Fibroblast of upper back skin (primary cell): ENCODE measurements at places on chromosomes 1 and 21.

GRCh38 chr1:151547119-151547899 is 7.2 kb downstream of the TUFT1 start:
- DNase-seq = peak; percentile 97

GRCh38 chr1:107953556-107953955 is 11.4 kb downstream of the VAV3 start:
- DNase-seq = no peak

GRCh38 chr1:178575611-178576361 is 62.9 kb downstream of the TEX35 start:
- DNase-seq = no peak

GRCh38 chr1:228921481-228921880 is 186.2 kb downstream of the RHOU start:
- DNase-seq = no peak

GRCh38 chr1:29648798-29649188 is 412.5 kb downstream of the PTPRU start:
- DNase-seq = no peak

DNA sequence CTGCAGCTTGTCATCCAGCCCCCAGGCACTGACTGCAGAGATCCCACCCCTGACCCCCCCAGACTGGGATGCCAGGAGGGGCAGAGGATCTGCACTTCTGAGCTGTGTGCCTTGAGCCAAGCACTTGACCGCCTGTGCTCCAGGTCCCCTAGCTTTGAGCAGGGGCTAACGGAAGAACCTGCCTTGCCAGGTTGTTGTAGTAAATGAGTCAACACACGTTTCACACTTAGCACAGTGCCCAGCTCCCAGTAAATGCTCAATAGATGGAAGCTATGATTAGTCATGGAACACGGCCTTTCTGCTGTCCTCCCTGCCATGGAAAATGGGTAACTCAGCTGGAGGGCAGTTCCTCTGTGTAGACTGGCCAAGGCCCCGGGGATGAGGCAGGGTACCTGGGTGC is 24.1 kb downstream of the IFFO2 start:
- DNase-seq = no peak

- no peak for DNase-seq
Observed at GRCh38 chr1:84720221-84720780, 30.0 kb upstream of the SSX2IP start.

- DNase-seq = peak; percentile 42
Observed at GRCh38 chr1:159076438-159077119, at the start of gene AIM2. Gene AIM2, minus strand, starts transcription at chr1:159076766. Its CDS starts 3,267 bp downstream, at chr1:159073499.

DNA sequence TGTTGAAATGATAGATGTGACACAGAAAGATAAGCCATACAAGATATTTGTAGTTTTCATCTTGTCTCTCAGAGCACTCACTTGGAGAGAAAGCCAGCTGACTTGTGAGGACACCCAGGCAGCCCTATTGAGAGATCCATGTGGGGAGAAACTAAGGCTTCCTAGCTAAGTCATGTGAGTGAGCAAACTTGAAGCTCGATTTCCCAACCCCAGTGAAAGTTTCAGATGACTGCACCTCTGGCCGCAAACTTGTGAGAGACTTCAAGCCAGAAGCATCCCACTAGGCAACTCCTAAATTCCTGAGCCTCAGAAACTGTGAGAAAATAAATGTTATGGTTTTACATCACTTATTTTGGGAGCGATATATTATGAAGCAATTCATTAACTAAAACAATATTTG is 832.3 kb downstream of the LTN1 start:
- no peak for DNase-seq

DNA sequence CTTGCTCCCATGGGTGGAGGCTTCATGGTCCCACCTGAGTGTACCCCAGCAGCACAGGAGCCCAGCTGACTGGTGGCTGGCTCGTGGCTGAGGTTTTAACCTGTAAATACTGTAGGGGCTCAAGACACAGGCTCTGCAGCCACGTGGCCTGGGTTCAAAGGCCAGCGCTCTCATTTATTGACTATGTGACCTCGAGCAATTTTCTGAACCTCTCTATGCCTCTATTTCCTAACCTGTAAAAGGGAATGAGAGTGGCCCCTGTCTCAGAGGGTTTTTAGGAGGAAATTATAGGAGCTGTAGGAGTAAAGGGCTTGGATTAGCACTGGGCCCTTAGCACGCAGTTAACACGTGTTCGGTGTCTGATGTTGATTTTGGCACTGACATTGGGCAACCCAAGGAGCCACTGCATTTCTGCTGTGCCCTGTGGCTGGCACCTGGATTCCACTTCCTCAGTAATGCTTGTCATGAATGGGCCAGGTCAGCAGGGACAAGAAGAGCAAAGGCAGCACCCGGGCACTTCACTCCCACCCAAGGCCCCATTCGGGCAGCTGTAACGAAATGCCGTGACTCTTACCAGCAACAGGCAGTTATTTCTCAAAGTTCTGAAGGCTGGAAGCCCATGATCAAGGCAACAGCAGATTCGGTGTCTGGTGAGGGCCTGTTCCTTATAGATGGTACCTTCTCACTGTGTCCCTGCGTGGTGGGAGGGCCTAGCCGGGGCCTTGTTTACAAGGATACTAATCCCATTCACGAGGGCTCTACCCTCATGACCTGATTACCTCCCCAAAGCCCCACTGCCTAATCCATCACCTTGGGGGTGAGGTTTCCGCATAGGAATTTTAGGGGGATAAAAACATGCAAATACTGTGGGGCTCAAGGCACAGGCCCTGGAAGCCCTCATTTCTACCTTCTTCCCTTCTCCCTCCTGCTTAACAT is 25.2 kb downstream of the ARHGEF10L start:
- no peak for DNase-seq

DNA sequence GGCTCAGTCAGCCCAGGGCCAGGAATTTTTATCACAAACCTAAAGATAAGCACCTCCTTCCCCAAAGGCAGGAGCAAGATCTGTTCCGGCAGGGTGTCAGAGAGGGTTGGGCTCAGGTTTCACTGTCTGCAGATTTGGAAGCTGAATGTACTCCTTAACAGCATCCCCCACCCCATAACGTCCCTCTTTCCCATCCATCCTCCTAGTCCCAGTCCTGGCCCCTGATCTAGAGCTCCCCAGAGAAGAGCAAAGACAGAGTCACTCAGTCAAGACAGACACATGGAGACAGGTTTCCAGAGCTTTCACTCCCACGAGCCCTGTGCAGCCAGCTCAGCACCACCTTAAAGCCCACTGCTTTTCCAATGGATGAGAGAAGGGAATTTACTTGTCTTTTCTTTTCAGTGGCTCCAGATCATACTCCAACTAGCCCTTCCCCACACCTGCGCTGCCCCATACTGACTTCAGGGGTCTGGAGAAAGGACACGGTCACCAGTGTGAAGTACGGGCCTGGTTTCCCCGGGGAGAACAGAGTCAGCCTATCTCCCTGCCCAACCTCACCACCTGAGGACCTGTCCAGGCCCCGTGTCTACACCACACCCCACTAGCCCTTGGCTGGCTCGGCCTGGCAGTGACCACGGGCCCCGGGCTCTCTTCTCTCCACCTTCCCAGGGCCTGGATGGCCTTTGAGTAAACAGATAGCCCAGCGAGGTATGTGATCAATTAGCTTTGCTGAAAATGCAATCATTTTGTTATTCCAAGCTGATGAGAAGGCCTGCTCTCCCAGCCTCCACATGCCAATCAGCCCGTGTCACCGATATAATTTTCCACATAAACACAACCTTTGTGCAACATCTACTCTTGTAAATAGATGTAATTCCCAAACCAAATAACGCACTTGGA is 249.1 kb downstream of the FOXD2 start:
- DNase-seq = no peak

GRCh38 chr1:11058595-11059154 is 1.1 kb downstream of the SRM start:
- no peak for DNase-seq

- peak; percentile 6 for DNase-seq
Observed at GRCh38 chr1:164369698-164370365, 189.2 kb upstream of the PBX1 start.

- peak; percentile 78 for DNase-seq
Observed at GRCh38 chr1:24022581-24023361, 42.6 kb upstream of the SRSF10 start.

- DNase-seq = no peak
Observed at GRCh38 chr1:9840176-9840575, 16.4 kb upstream of the CLSTN1 start.

GRCh38 chr1:7550981-7551380 is 220.1 kb upstream of the VAMP3 start:
- no peak for DNase-seq

DNA sequence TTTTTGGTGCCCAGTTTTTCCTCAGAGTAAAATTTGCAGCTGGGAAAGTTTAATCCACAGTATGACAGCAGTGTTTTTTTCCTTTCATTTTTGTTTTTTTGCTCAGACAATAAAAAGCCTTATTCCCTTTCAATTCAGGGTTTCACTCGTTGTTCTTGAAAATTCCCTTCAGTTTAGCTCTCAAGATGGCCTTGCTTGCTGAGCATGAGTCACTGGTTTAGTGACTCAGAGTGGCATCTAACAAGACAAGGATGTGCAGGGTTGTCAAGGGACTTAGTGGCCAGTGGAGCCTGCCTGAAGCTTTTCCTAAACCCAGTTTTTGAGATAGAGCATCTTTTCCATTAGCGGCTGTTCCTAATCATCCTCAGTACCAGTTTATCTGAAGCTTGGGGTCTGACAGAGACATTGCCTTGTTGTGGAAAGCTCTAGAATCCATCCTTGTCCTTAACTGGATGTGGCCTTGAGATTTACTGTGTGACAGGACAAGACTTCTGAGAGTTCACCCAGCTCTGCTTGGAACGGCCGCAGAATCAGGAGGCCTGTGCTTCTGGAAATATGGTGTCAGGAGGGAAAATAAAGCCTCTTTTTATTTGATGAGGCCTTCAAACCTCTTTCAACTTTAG is 48.4 kb upstream of the DNAJC6 start:
- peak; percentile 60 for DNase-seq

DNA sequence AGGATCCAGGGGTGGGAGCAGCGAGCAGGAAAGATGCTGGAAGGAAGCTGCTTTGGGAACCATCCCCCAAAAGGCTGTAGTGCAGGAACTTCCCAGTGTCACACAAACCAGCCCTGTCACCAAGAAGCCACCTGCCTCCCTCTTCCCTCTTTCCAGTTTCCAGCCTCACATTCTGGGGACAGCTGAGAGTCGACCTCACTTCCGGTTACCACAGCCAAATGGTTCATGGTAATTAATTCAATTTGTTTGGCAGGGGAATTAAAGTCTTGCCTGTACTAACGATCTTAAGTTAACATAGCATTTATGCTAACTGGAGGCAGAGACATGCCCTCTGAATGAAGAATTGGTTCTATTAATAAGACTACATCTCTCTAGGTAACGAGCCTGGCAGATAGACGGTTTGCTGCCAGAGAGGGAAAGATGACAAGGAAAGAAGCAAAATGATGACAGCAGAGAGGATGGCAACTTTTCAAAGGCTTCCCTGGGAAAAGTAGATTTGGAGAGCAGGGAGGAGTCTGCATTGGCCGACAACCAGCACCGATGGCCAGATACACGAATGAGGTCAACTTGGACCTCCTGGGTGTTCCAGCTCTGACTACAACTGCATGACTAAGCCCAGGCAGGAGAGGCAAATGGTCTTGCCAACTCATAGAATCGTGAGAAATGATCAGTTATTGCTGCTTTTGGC is 64.1 kb downstream of the TMCO4 start:
- peak; percentile 95 for DNase-seq

- no peak for DNase-seq
Observed at GRCh38 chr1:26081267-26082019, 14.0 kb upstream of the TRIM63 start.

- DNase-seq = no peak
Observed at GRCh38 chr1:246151796-246152434, 355.2 kb downstream of the SMYD3 start.

GRCh38 chr1:198265073-198265661 is 108.4 kb downstream of the NEK7 start:
- peak; percentile 28 for DNase-seq

- DNase-seq = peak; percentile 27
Observed at GRCh38 chr1:70893381-70893780, 154.2 kb downstream of the PTGER3 start.

DNA sequence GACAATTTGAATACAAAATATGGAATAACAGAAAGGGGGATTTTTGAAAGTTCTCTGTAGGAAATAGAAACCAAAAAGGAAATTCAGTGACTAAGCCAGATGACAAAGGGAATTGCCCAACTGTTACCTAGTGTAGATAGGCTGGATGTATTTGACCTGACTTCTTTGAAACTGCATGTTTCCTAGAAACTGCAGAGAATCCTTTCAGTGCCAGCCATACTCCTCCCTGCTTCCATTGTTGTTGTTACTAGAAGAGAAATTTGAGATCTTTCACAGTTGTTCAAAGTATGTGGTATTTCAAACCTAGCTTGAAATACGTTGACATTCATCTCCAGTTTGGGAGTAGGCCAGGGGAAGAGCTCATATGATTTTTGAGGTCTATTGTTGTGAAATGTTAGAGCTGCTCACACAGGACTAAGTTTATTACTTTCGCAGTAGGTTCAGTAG is 1.8 kb upstream of the GBP5 start:
- DNase-seq = peak; percentile 91

- DNase-seq = peak; percentile 77
Observed at GRCh38 chr1:24418898-24419628, 3.5 kb downstream of the NIPAL3 start.

DNA sequence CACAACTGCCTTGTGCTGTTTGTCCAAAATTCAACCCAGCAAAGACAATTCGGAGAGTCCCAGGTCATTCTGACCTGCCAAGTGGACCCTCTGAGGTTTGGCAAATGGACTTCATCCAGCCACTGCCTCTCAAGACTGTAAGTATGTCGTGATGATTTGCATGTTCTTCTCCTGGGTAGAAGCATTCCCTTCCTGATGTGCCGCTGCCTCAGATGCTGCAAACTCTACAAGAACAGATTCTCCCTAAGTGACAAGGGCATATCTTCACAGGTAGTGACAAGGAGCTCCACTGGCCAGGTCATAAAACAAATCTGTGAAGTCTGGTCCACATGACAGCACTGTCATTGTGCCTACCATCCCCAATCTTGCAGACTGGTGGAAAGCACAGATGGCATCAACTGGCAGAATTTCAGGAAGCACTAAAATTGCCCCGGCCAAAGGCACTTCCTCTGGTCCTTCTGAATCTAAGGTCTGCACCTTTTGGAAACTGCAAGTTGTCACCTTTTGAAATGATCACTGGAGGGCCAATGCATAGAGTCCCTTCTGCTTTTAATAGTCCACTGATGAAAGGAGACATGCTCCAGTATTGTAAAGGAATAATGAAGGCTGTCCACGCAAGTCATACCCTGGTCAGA is 27.4 kb downstream of the POFUT2 start:
- DNase-seq = no peak

- no peak for DNase-seq
Observed at GRCh38 chr1:43382027-43382779, 7.4 kb downstream of the MED8 start.

DNA sequence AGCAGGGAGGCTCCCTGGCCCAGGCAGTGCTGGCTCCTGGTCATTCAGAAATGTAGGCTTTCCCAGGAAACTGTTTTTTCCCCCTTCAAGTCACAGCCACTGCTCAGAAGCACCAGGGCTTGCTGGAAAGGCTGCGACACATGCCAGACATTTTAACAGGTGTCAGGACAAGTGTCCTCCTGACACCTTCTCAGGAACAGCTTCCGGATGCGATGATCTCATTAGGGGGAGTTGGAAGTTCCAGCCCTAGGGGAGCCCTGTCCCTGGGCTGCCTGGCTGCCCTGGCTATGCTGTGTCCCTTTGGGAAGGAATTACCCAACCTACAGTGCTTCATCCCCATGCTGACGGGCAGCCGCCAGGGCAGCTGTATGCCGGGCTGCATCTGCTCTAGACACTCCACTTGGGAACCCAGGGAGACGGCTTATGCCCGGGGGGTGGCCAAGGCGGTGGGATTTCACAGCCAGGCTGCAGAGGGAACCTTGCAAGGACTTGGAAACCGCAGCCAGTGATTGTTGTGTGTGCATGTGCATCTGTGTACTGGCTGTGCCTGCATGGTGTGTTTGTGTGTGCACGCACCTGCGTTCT is 41.8 kb downstream of the AJAP1 start:
- DNase-seq = no peak
